Nephron progenitor cell (in vitro differentiated cells): ENCODE measurements at places on chromosomes 7 and 10.

DNA sequence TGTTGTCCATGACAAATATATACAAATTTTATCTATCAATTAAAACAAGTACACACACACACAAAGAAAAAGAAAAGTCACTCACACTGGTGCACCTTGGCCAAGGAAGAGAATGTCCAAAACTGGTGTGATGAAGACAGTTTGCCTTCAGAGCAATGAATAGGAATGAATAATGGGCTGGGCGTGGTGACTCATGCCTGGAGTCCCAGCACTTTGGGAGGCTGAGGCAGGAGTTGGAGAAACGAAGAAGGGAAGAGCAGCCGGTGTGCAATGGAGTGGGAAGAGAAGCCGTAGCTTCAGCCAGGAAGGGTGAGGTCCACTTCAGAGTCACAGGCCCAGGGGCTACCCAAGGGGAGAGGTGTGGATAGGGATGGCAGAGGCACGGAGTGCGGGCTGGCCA lies 253.6 kb downstream of the CCSER2 start:
- no peak for DNase-seq

GRCh38 chr7:1361016-1361755 lies 98.1 kb downstream of the MICALL2 start:
- no peak for DNase-seq

DNA sequence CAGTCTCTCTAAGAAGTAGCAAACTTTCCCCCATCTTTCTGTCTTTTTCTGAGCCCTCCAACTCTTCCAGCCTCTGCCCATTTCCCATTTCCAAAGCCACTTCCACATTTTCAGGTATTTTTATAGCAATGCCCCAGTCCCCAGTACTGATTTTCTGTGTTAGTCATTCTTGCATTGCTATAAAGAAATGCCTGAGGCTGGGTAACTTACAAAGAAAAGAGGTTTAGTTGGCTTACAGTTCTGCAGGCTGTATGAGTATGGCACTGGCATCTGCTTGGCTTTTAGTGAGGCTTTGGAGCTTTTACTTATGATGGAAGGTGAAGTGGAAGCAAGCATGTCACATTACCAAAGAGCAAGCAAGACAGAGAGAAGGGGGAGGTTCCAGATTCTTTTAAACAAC lies 17.2 kb downstream of the PLCE1 start:
- no peak for DNase-seq

GRCh38 chr10:80372675-80373074 lies 16.1 kb downstream of the DYDC2 start:
- no peak for DNase-seq

DNA sequence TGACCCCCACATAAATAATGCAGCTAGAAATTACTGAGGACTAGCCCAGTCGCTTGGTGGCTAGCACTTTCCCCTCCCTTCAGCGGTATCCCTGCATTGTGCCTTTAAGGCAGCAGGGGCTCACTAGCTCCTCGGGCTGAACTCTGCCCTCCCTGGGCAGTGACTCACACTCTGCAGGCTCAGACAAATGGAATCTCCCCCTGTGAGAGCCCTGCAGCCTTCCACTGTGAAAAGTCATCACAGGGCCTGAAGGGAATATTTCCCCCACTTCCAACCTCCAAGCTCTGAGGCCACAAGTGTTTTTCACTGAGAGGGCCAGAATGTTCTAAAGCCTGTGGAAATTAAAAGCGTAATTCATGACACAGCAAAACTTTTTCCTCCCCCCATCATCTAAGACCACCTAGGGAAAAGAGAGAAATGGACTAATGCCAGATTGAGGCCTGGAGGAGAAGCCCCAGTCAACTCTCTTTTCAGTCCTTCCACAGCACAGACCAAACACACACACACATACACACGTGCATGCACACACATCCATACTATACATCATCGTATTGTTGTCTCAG lies 93.6 kb upstream of the COL1A2 start:
- peak; percentile 42 for DNase-seq

DNA sequence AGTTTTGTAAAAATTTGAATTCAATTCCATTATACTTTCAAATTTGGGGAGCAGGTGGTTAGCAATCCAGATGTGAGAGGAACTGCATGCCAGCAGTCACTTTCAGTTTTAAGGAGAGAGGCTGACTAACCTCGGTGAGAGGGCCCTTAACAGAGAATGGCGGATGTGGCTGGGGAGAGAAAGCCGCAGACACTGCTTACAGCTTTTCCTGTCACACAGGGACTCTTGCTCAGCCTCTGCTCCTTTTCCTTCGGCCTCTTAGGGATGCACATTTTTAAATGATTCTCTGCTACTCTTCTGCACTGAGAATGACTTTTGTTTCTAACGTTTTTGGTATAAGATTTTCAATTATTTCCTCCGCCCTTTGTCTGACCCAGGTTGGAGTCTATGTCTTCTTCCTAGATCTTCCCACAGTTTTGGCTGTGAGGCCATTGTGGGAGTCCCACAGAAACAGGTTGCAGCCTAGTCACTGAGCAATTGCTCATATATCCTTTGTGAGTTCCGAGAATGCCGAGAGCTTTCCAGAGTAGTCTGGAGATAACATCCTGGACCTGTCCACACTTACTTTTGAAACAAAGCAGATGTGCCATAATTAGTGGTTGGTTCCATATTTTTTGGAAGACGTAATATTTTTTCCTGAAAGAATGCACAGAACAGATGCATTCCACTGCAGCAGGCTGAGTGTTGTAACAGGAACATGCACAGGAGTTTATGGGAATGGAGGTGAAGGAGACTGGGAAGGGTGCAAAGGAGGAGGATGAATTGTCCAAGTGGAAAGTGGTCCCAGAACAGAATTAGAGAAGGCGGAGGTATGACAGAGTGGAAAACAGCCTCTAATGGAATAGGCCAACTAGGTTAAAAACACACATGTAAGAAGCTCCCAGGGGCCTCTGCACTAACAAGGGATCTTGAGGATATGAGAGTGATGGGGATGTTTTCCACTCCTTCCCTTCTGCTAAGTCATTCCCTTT lies 168.0 kb upstream of the ZNF32 start:
- no peak for DNase-seq

- no peak for DNase-seq
Observed at GRCh38 chr7:10245406-10245805, 728.3 kb upstream of the PHF14 start.

DNA sequence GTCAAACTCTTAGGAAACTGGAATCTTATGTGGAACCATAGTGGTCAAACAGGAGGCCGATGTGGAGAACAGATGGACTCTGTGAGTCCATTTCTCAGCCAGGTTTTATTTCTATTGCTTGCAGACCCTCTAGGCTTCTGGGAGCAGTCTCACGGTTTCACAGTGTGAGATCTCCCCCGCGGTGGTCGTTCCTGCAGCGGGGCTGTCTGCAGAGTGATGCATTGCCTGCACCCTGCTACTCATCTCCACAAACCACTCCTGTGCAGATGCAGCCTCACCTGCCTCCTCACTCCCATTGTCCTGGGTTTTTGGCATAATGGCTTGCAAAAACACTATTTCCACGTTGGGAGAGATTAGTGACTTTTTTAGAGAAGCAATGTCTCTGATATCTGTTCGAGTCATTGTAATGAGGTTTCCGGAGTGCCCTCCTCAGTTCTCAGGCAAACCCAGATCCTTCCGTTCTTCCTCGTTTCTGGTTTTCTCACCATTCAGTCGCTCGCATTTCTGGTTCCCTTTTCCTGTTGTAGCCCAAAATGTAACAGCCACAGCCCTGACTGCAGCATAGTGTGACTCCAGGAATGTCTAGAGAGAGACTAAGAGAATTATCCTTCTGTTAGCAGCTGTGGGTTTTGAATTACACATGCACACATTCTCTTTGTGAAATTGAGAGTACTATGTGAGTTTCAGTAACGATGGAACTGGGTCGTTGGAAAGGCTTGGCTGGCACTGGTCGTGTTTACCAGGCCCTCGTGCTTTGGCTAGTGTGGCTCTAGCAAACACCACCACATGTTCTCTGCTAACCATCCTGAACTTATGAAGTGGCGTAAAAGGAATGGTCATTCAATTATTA lies 30.2 kb downstream of the ACADSB start:
- DNase-seq, result no peak

GRCh38 chr10:31929261-31930022 lies 811 bp upstream of the ARHGAP12 start:
- DNase-seq, result no peak

DNA sequence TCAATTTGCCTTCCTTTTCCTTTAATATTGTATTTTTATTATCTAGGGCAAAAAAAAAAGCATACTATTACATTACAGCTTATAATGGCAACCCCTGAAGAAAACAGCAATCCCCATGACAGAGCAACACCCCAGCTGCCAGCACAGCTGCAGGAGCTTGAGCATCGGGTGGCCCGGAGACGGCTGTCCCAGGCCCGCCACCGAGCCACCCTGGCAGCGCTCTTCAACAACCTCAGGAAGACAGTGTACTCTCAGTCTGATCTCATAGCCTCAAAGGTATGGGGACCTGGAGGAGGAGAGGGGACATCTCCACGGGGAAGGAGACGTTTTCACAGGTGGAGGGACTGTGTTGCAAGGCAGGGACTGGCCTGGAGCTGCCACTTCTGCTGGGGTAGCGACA lies 6.8 kb downstream of the STRA8 start:
- no peak for DNase-seq

- no peak for DNase-seq
Observed at GRCh38 chr10:69641261-69641980, 11.4 kb downstream of the FAM241B start.

- DNase-seq, result no peak
Observed at GRCh38 chr10:116720241-116720643, 22.1 kb downstream of the HSPA12A start.

- no peak for DNase-seq
Observed at GRCh38 chr7:46812101-46812675, 769.7 kb downstream of the TNS3 start.

GRCh38 chr10:15461353-15462108 lies 90.4 kb upstream of the FAM171A1 start:
- no peak for DNase-seq

GRCh38 chr7:149669121-149669818 lies 104.1 kb downstream of the ZNF467 start:
- DNase-seq, result no peak

- DNase-seq, result no peak
Observed at GRCh38 chr10:14389981-14390590, 59.4 kb upstream of the FRMD4A start.

DNA sequence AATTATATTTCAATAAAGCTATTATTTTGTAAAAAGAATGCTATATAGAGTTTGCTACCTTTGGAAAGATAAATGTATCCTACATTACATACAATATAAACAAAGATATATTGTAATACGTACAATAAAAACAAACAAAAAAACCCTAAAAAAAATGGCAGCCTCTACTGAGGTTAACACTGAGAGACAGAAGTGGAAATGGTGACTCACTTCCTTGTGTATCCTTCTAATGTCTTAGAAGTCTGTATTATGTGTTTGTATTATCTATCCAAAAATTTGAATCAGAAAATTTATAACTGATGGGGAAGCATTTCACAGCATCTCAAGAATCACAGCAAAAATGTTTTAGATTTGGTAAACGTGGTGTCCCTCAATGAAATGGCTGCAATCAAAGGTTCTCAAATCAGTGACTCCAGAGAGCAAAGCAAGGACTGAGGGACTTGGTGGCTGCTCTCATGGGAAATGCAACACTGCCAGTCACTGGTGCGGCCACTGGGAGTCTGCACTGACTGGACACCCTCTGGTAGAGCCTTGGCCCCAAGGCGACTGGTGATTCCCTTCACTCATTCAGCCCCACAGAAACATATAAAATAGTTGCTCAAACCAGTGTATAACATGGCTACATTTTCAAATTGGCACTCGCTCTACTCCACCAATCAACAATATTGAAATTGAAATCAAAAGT lies 53.8 kb downstream of the PANK1 start:
- no peak for DNase-seq

DNA sequence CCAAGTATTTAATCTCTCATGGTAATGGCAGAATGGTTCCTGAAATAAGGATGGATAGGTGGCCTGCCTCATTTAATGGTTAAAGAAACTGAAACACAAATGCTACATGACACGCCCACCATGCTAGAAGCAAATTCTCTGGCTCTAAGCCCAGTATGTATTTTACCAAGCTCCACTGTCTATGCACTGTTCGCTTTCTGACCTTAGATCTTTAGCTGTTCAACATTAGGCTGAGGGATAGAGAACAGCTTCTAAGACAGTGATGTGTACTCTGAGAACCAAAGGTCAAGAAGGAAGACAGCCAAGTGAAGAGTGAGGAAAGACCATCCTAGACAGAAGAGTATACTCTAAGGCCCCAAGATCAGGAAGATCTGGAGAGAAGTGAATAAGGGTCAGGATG lies 26.6 kb downstream of the FAM3C start:
- no peak for DNase-seq

GRCh38 chr10:26728957-26729356 lies 31.5 kb downstream of the PDSS1 start:
- no peak for DNase-seq

DNA sequence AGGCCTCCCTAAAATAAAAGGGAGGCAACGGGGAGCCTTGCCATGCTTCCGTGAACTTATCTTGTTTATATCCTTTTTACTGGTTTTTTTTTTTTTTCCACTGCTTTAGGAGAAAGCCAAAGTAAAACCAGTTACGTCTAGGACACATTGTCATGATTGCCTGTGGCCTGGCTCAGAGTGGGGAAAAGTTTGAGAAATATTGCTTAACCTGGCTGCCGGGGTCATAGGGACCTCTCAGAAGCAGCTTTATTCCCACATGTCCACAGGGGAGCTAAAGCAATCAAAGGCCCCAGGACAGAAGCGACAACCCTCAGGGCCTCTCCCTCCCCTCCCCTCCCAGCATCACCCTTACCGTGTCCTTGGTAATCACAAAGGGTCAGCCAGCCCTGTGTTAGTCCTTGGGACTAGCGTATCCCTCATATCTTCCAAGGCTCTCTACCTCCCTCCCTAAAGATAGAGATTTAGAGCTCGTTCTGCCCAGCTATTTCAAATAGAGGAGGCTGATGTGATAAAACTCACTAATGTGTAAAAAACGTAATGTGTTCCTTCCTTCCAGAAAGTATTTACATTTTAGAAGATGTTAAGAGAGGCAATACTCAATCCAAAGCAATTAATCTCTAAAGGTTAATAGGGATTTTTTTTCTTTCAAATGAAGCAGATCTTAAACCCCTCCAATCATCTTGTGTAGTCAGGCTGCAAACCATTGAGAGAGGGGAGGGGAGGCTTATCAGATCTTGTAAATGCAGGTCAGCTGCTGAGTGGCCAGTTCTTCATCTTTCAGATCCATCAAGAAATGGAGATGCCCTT lies 64.8 kb upstream of the PRKAR2B start:
- peak; percentile 7 for DNase-seq

DNA sequence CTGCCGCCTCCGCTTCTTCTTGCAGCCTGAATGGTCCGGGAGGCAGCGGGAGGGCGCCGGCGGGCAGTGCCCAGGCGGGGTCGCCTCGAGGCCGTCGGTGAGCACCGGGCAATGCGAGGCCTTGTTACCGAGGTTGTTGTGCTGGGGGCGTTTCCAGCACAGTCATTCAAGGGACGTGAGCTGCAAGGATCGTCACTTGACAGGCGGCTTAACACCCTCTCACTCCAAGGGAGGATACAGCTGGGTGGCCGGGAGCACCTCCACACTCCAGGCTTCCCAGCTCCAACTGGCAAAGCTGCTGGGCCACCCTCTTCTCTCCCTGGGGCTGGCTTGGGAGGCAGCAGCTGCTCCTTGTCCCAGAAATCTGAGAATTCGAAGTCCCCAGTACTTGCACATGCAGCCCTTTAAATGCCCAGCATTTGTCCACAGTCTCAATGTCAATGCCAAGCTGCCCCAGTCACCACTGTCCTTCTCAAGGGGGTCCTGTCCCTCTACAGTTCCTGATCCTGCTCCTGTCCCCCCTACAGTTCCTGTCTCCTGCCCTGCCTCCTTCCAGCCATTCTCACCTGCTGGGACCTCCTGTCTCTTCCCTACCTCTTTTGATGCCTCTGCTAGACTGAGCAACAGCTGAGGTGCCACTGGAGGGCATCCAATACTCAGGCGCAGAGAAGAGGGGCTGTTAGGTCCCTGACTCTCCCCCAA lies 4.4 kb upstream of the HOXA11 start:
- peak; percentile 42 for DNase-seq

- no peak for DNase-seq
Observed at GRCh38 chr10:124366825-124367224, 51.9 kb downstream of the OAT start.
